ENCODE measurements at places on chromosomes 6 and 20. TPM values are rescaled to one million over a fixed set of nuclear protein-coding genes. Genes with fewer than 3 reads are reported as not detected.

GRCh38 chr20:1300083-1300840, 28.7 kb downstream of the SDCBP2 start:
- no peak for DNase-seq

The HSP90AB1 gene
- 2,065 TPM for total RNA-seq

DNA sequence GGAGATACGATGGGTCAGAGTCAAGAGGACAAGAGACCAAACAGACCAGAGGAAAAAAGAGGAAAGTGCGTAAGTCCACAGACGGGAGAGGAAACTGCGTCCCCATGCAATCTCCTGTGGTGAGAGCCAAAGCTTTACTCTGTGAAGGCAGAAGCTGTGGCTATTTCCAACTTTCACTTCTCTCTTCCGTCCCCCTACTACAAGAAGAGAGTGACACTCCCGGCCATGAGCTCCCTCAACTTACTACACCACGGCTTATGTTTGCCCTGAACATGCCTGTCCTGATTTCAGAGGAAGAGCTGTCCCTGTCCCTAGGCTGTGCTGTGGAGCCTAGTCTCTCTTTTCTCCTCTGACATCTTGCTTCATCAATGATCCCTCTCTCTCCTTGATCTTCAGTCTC, 11.5 kb upstream of the SSR1 start:
- DNase-seq: no peak

The MDC1 gene
- 93.7 TPM for total RNA-seq

The SFTA2 gene
- total RNA-seq: not detected

Data from activated T-helper 1 cell treated with anti-CD3 and anti-CD28 coated beads, Interleukin-12 subunit alpha, Interleukin-12 subunit beta, Interleukin-2, Interleukin-4 antibody, amounts not matched to agents 30 ng/mL and 10 ng/mL and 1 ng/mL, durations not matched to agents 14 hours and 24 hours and 36 hours (primary cell).